Stimulated activated CD4-positive, alpha-beta T cell treated with anti-CD3 and anti-CD28 coated beads, Interleukin-2, amount 100 ng/mL, for 4 hours (primary cell): ENCODE measurements at places on chromosomes 11 and 22.
A peak's percentile ranks its signal among the peaks of the same experiment; 100 is the strongest.

DNA sequence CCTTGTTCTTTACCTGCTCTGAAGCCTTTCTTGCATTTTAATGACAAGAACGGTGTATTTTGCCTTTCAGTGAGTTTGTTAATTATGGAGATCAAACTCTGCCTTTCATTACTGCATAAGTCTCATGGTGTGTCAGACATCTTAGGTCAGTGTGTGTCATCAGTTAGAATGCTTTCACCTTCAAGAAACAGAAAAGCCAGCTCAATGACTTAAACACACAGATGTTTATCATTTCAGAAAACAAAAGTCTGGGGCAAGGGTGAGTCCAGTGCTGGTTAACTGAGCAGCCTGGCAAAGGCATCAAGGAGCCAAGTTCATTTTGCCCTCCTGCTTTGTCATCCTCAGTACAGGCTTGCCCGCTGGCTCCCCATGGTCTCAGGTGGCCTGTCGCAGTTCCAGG is 54.5 kb downstream of the PACS1 start:
- DNase-seq = no peak

DNA sequence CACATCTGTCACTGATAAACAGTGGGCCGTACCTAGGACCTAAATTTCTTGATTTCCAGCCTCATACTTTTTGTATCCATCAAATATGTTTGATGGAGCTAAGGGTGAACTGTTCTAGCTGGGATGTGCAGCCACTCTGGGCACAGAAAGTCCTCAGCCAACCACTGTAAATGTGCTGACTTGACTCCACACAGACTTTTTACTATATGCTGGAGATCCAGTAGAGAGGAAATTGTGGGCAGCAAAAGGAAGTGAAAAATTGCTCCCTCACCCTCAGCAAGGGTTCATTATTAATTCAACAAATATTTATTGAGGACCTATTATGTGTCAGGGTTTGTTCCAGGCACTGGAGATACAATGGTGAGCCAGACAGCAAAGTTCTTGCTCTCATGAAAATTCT is 54.2 kb upstream of the AMPD3 start:
- DNase-seq = no peak

- DNase-seq = peak; percentile 39
Observed at GRCh38 chr11:118200901-118201680, 23.7 kb downstream of the JAML start.

DNA sequence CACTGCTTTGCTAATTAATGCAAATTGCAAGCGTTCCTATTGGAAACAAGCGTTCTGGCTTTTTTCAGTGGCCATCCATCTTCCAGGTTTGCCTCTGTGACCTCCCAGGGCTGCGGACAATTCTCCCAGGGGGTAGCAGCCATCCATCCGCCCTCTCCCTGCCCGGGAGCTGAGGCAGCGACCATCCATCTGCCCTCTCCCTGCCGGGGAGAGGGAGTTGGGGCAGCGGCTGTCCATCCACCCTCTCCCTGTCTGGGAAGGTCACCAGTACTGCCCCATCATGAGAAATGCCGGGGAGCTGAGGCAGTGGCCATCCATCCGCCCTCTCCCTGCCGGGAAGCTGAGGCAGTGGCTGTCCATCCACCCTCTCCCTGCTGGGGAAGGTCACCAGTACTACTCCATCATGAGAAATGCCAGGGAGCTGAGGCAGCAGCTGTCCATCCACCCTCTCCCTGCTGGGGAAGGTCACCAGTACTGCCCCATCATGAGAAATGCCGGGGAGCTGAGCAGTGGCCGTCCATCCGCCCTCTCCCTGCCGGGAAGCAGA is 394.7 kb downstream of the BRD1 start:
- DNase-seq = no peak

DNA sequence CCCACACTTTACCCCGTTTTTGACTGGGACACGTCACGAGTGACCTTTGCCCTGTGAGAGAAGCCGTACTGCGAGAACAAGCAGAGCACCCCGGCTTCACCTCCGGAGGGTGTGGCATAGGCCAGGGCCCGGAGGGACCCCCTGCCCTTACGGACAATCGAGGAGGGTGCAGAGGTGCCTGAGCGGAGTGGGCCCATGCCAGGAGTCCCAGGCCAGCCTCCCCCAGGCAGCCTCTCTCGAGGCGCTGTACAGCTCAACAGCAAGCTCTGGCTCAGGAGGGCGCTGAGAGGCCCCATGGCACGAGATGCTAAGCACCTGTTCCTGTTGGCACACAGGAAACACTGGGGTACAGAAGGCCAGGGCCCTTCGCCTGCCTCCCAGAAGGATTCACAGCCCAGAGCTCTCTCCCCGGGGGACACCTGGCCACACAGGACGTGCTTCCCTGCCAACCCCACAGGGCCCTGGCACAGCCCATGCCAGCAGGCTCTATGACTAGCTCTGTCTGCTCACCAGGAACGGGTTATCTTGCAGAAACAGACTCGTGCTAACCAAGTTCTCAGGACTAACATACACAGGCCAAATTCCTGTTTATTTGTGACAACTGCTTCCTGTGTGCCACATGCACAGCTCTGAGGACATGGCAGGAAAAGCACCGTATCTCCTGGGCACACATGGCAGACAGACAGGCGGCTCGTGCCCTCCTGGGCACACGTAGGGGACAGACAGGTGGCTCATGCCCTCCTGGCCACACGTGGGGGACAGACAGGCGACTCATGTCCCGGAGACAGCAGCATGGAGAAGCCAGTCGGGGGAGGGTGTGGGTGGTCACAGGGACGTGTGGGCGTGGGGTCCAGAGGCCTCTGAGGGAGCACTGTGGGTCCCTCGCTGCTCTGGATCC is 11.6 kb downstream of the TOLLIP start:
- no peak for DNase-seq

DNA sequence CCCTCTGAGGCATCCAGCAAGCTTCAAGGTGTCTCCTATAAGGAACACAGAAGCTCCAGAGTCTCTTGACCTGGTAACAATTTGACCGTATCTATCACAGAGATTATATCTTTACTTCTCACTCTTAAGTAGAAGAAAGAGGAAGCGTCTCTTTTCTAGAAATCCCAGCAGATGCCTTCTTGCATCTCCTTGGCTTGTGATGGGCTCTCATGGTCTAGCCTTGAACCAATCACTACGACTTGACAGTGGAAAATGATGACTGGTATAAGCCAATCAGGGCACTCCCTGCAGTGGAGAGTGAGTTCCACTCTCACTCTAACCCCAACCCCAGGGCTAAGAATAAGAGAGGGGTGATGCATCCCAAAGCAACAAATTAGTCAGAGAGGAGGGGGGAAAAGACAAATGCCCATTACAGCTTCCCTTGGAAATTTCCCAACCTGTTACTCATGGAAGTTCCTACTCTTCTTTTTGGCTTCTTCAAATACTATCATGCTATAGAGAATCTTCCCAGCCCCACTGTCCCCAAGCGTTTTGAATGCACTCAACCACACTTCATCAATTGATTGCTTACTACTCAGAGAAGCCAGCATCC is 293.5 kb downstream of the MN1 start:
- DNase-seq = no peak

- no peak for DNase-seq
Observed at GRCh38 chr11:105507496-105508254, 102.2 kb upstream of the GRIA4 start.

DNA sequence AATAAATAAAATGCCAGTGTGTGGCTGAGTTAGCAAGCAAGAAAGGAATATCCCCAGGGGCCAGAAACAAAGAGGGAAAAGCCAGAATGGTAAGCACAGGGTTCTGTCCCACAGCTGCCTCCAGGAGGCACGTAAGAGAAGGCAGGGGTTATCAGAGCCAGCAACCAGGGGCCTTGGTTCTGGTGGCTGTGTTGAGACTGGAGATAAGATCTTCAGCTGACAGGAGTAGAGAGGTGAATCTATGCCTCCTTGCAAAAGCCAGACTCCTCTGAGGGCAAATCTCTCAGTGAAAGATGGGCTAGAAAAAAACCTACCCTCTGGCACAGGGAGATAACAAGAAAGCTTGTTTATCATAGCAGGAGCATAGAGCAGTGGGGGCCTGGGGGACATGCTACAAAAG is 29.8 kb upstream of the NFAM1 start:
- no peak for DNase-seq

- DNase-seq = no peak
Observed at GRCh38 chr22:37326726-37327125, 44.4 kb downstream of the CYTH4 start.

GRCh38 chr22:49968313-49968830 is 7.8 kb downstream of the PIM3 start:
- no peak for DNase-seq
